Stimulated activated effector memory CD8-positive, alpha-beta T cell treated with anti-CD3 and anti-CD28 coated beads, Interleukin-12 subunit alpha, Interleukin-12 subunit beta, amount 100 ng/mL, for 72 hours (primary cell): ENCODE measurements at places on chromosomes 13 and 19.
A peak's percentile ranks its signal among the peaks of the same experiment; 100 is the strongest.

DNA sequence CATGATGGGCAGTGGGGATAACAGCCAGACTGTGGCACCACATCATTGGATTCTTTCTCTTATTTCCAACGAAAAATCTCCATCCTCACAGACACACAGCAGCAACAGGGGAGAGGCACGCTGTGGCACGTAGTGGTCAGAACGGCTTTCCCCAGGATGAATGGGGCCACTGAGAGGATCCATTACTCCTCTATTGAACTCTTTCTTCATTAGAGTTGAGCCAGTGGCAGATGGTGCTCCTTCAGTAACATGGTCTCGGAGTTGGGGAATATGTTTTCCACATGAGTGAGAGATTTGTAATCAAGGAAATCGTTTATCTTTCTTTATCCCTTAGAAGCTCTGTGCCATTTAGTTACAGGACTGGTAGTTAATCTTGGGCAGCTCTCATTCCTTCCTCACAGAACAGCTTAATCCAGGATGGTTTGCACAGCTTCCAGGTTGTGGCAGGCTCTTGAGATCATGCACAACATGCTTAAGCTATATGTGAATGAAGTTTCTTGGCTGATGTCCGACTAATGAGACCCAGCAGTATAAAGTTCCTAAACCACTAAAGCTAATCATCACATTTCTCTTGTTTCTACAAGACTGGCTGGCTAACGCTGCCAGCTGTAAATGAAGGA, 180.5 kb upstream of the SLC10A2 start:
- no peak for DNase-seq

GRCh38 chr19:46783670-46784069, 4.7 kb downstream of the SLC1A5 start:
- no peak for DNase-seq

- DNase-seq, result no peak
Measured at GRCh38 chr13:74194846-74195245, 60.6 kb upstream of the KLF12 start.

DNA sequence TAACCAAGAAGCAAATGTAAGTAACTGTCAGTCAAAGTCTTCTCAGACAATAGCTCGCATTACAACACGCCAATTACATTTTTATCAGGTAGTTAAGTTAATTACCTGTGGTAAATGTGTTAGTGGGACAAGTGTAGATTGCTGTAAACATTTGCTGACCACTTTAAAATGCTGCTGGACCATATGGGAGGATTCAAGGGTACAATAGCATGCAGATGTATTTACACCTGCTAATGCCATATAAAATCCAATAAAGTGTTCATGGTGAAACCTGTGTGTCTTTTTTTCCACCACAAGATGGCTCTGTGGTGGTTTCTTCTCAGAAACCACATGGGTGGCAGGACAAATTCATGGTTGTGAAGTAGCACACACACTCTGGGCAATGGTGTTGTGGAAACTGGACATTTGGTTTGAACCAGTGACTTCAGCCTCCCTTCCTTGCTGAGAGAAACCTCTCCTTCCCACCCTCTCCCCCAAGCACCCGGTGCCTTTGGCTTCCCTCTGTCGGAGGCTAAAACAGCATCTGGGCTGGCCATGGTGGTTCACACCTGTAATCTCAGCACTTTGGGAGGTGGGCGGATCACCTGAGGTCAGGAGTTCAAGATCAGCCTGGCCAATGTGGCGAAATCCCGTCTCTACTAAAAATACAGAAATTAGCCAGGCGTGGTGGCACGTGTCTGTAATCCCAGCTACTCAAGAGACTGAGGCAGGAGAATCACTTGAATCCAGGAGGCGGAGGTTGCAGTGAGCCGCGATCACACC, 18.1 kb upstream of the GTF3A start:
- DNase-seq, result no peak

DNA sequence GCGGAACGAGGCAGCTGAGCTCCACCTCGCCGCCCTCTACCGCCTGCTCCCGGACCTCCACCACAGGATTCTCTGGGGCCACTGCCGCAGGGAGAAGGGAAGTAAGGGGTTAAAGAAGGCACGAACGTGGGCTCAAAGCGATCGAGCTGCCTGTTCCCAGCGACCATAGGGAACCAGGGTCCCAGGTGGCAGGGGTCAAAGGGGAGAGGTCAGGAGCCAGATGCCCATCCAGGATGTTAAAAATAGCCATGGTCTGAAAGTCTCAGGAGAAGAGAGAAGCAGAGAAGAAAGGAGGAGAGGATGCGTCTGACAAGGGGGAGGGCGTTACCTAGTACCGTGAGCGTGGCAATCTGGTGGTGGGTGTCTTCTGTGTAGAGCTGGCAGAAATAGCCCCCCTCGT, 7.4 kb upstream of the ZNF428 start:
- no peak for DNase-seq

DNA sequence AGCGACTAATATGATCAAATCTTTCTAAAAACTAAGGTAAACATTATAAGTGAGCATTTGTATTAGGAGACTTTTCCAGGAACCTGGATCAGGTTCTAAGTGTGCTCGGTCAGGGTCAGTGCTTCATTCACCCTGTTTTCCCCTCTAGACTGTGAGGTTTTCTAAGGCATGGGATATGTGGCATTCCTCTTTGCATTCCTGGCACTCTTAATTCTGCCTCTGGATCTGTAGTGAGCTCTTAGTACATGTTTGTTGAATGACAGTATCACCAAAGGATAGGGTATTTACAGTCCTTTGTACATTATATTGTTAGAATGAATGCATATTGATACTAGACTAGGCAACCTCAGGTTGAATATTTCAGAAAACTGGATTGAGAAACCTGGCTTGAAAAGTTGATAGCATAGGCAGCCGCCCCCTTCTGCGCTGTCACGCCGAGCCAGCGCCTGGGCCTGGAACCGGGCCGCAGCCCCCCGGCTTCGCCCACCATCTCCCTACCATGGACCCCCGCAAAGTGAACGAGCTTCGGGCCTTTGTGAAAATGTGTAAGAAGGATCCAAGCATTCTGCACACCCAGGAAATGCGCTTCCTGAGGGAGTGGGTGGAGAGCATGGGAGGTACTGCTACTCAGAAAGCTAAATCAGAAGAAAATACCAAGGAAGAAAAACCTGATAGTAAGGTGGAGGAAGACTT, 156.5 kb downstream of the KCNRG start:
- no peak for DNase-seq

- DNase-seq, result no peak
Measured at GRCh38 chr19:34480971-34481841, at the start of gene WTIP. Gene WTIP (plus strand): TSS chr19:34481758. CDS start chr19:34481975, 217 bp downstream.

DNA sequence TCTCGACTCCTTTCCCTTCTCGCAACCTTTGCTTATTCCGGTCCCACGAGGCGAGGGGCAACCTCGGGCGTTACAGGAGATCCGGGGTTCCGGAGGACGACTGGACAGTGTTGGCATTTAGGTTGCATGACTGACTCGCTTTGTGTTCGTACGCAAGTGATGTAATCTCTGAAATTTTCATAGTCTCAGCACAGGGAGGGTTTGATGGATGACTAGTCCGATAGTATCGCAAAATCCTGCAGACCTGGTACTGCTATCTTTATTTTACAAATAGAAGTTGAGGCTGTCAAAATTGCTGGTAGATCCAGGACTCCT, 342 bp downstream of the DDX49 start:
- no peak for DNase-seq

DNA sequence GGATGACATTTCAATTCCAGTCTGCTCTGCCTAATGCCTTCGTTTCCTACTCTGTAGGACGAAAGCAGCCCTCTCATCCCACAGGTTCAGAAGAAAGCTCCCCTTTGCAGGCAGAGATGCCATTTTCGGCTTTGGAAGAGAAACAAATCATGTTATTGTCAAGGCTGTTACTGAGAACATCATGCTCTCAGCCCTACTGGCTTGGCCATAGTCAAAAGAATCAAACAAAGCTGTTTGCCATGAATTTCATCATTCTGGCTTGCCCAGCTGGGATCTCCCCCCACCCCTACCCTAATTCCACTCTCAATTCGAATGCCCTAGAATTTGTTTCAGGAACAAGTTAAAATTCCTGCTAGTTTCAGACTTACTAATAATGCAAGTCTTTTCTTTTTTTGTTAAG, 162.3 kb upstream of the SERP2 start:
- DNase-seq, result no peak

DNA sequence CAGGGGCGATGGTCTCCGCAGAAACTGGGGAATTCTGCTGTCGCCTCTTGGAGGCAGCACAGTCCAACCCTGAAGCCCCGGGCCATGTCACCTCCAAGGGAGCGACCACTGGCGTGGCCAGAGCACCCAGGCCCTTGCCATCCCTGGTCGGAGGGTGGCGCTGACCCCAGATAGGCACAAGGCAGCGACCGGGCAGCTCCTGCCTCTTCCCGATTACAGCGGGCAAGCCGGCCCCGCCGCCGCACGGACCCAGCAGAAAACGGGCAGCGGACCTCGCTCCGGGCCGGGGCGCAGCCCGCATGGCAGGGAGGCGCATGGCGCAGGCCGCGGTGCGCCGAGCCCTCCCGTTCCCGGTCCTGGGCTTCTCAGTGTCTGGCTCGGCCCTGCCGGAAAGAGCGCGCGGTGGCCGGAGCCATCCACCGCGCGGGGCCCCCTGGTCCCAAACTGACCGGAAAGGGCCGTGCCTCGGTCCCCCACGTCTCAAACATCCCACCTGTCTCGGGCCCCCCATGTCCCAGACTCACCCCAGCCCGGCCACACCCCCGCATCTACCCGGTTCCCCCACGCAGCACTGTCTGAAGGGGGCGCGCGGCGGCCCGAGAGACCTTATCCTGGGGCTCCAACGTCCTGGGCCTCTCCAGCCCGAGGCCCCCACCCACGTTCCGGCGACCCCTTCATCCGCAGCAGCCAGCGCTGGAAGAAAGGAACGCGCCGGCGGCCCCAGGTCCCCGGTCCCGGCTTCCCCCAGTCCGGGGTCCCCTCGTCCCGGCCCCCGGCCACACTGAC, 727 bp downstream of the CERS1 start:
- no peak for DNase-seq

DNA sequence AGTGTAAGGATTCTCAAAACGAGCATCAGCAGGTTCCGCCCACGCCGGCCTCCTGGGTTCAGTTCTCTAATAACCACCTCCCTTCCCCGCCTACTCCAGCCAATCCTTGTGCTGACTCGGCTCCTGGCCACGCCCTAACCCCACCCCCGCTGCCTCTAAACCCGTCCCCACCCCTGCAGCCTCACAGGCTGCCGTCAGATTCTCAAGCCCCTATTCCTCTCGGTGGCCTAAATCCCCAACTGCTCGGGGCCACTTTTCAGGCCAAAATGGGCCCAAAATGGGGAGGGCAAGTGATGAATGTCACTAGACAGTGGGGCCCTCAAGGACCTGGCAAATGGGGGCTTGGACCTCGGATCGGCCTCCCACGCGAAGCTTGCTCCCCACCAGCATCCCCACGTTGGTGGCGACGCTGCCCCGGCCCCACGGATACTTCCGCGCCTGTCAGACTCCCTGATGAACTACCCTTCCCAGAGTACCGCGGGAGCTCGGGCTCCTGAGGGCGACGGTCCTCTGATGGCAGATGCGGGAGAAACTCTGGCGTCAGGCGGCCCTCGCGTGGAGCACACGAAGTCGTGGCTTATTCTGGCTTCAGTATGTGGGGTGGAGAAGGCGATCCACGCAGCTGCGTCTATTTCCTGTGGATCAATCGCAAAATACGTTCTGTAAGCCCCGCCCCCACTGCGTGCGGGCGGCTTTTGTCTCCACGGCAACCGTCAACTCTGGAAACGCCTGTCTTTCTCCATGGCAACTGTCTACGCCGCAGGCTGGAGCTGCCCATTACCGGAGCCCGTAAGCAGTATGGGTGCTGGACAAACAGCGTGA, 24.8 kb downstream of the ZNF473 start:
- DNase-seq, result peak; percentile 48

- no peak for DNase-seq
Measured at GRCh38 chr13:36801035-36801434, 18.0 kb upstream of the RFXAP start.

- DNase-seq, result no peak
Measured at GRCh38 chr19:47272448-47273312, 2.0 kb upstream of the INAFM1 start.

DNA sequence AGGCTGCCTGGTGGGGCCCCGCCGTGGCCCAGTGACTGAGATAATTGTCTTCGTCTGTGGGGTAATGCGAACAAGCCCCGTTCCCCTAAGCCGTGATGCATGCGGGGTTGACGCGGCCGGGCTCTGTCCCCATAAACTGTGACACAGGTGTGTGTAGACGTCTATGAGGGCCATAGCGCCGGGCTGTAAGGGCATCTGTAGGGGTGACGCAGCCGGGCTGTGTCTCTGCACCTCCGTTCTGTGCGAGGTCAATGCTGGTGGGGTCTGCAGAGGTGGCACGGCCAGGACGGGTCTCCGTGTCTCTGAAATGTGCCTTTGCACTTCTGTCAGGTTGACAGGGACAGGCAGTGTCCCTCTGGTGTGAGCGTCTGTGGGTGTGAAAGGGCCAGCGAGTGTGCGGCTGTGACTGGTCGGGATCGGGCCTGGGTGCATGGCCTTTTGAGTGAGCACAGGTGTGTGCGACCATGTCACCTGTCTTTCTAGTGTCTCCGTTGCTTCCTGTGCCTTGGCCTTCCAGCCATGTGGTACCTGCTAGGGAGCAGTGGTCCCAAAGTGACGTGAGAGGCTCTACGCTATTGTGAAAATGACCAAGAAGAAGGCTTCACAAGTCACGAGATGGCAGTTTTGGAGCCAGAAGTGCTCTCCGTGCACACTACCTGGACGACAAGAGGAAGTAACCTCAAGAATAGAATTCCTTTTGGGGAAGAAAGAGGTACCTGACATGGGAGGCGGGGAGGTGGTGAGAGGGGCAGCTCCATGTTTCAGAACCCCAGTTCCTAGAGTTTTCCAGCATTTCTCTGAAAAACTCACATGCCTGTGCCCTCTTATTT, 16.4 kb upstream of the ZNF331 start:
- no peak for DNase-seq

DNA sequence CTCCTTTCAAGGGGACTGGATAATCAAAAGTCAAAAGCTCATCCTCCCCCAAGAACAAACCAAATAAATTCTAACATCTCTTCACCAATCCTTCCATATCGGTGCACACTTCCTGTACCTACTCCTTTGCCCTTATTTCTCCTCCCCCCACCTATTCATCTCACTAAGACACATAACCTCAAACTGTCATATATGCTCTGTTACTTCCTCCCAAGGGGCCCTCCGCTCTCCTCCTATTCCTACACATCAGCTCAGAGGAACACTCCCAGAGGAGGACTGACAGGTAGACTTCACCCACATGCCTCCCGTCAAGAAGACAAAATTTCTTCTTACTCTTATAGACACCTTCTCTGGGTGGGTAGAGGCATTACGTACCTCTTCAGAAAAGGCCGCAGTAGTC, 48.1 kb downstream of the ZNF93 start:
- no peak for DNase-seq
